ENCODE measurements at places on chromosomes 13 and 19. TPM values are rescaled to one million over a fixed set of nuclear protein-coding genes. Genes with fewer than 3 reads are reported as not detected.

Gene IRF3
- 131 TPM for total RNA-seq

Gene NLRP5
- not detected for total RNA-seq

Gene SPINT2
- 748 TPM for total RNA-seq

Gene PSG1
- total RNA-seq, result not detected

Gene SIGLEC11
- total RNA-seq, result not detected

Gene CNN1
- 0.84 TPM for total RNA-seq

Gene CGB1
- not detected for total RNA-seq

Gene RFXAP
- total RNA-seq, result 8.7 TPM

Gene LILRB1
- not detected for total RNA-seq

Gene KLK15
- not detected for total RNA-seq

Measured in Caco-2 (cell line).